Upper lobe of left lung (tissue), 6 donors: ENCODE measurements at places on chromosomes 16 and 17.

- DNase-seq = no peak
These were observed 453 bp upstream of the WFIKKN1 start for GRCh38 chr16:630249-630814.

DNA sequence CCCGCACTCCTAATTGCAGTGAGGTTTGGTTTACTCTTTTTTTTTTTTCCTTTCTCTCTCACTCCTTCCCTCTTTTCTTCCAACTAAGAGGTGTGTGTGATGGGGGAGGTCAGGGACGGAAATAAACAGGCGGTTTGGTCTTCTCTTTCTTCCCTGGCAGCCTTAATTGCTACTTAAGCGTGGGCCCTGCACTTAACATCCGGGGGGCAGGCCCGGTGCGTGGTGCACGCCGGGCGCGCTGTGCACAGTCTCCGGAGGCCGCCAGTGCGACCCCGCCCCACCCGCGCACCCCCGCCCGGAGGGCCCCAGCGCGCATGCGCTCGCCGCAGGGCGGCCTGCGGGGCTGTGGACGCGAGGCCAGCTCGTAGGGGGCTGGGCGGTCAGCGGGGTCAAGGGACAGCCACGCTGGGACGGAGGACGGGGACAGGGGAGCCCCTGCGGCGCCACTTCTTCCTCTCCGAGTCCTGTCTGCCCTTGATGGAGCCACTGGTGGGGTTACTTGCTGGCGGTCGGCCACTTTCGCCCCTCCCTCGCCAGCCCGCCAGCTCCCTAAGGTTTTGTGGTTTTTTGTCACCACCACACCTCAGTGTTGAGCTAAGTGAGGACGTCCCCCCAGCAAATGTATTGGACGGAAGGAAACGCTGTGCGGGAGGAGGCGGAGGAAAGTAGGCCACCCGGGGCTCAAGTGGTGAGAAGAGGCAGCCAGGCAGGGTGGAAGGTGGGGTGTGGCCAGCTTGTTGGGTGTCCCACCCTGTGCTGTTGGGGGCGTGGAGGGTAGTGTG is 120.9 kb downstream of the MRM1 start:
- DNase-seq = peak; percentile 67

- DNase-seq = no peak
These were observed 15.1 kb downstream of the ASPSCR1 start for GRCh38 chr17:81992306-81993102.

- DNase-seq = no peak
These were observed 561 bp downstream of the AXIN1 start for GRCh38 chr16:351804-352520.

GRCh38 chr16:89448656-89449055 is 41.7 kb downstream of the ANKRD11 start:
- DNase-seq = peak; percentile 66

- DNase-seq = no peak
These were observed 103.7 kb downstream of the NOG start for GRCh38 chr17:56697190-56697589.

DNA sequence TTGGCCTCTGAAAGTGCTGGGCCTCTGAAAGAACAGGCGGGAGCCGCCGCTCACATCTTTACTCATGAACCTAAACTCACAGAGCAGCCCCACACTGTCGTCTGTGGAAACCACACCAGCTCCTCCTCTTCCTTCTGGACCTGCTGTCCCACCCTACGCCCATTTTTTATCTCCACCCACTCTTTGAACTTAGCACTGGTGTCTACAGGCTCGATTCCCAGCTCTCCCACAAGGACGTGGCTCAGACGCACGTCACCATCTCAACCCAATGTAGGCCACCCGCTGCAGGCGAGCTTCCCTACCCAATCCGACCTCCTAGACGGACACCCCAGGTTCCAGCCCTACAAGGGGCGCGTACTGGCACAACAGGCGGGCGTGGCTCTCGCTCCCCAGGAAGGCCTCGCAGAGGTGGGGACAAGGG is 62.2 kb downstream of the NXN start:
- no peak for DNase-seq

GRCh38 chr16:89123001-89123830 is 29.6 kb downstream of the ACSF3 start:
- DNase-seq = peak; percentile 57

DNA sequence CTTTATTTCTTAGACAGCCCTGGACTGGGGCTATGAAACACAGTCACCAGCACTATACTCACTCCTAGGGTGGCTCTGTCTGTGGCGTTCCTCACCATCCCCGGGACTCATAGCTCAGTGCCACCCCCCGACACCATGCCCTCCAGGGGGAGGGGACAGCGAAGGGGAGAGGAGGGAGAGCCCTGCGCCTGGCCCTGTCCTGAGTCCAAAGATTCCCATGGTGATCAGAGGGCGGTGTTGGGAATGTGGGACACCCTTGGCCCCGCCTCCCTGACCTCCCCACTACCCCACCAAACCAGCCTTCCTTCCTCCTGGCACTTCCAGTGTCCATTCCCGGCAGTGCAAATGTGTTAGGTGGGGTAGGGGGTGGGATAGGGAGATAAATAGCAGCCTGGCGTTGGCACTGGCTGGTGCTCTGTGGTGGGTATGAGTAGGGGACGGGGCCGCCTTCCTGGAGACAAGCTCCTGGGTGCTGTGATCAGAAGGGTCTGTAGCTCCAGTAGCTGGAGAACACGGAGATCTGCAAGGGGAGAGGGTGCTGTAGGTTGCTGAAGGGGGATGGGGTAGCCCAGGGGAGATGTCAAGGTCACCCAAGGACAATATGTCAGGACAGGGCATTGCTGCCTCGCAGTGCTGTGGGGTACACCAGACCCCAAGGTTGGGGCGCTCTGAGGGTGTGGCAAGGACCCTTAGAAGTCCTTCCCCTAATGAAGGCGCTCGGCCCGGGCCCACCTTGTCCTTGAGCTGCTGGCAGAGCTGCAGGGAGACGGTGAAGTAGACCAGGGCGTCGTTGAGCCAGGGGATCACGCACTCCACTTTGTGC is 2.0 kb downstream of the SMIM22 start:
- no peak for DNase-seq

DNA sequence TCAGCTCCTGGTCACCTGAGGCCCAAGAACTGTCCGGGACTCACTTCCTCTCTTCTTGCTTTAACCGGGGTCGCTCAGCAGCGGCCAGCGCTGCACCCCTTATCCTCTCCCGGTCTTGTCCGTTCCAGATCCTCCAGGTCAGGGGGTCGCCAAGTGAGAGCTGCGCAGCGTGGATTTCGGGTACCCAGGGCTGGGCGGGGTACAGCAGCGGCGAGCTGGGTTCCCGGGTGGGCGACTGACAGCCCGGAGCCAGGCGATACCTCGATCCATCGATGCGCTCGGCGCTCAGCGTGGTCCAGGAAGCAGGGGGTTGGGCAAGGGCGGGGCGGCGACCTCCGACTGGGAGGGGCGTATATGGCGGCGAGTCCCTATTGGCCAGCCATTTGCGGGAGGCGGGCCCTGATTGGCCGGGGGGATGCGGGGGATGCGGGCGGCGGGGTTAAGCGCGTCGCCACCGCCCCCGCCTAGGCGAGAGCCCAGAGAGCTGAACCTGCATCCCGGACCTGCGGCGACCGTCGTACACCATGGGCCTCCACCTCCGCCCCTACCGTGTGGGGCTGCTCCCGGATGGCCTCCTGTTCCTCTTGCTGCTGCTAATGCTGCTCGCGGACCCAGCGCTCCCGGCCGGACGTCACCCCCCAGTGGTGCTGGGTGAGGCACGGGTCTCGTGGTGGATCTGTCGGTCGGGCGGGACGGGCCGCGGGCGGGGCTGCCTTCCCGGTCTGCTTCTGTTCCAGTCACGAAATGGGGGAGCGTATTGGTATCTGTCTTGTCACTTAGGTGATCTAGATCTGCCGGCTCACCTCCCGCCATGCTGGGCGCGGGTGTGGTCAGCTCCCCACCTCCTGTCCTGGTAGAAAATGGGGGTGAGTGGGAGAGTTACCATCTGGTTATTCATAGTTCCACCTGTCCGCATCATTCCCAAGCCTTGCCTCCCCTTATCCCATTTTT is at the start of gene PLA2G15:
Gene PLA2G15 (plus strand): TSS at position 471 of the 951 bp plus-strand sequence. CDS start 54 bp downstream, at position 525.
- DNase-seq = peak; percentile 94

- no peak for DNase-seq
These were observed 4.7 kb upstream of the QRICH2 start for GRCh38 chr17:76312735-76313134.
